ENCODE measurements at places on chromosomes 2 and 18.

GRCh38 chr2:45329045-45329677 is 281.9 kb downstream of the SRBD1 start:
- no peak for DNase-seq

GRCh38 chr2:11466307-11467128 is 557 bp upstream of the E2F6 start:
- DNase-seq = no peak

- no peak for DNase-seq
Measured at GRCh38 chr18:42611134-42611533, 504.4 kb downstream of the RIT2 start.

DNA sequence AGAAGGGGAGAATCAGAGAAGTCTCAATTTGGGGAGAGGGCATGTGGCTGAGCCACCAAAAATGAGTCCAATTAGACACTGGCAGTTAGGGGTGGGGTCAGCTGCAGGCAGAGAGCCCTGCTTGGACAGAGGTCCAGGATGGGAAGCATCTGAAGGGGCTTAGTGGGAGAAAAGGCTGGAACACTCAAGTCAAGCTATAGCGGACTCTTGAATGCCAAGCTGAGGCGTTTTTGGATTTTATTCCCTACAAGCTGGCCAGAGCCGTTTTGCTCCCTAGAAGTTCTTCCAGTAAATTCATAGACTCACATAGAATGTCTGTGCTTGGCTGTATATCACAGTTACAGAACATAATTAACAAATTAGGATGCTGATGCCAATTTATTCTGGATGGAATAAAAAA is 172.8 kb downstream of the ACOXL start:
- no peak for DNase-seq

GRCh38 chr18:57077786-57078552 is 68.9 kb upstream of the BOD1L2 start:
- no peak for DNase-seq

- no peak for DNase-seq
Measured at GRCh38 chr2:165958313-165958960, 4.9 kb upstream of the TTC21B start.

- DNase-seq = no peak
Measured at GRCh38 chr2:28656937-28657615, 94.6 kb upstream of the PPP1CB start.

- DNase-seq = no peak
Measured at GRCh38 chr2:9809064-9809356, 34.3 kb upstream of the TAF1B start.

All from SW 1271 (cell line).